ENCODE measurements at places on chromosomes 3 and 15. TPM values are rescaled to one million over a fixed set of nuclear protein-coding genes. Genes with fewer than 3 reads are reported as not detected.
A peak's percentile ranks its signal among the peaks of the same experiment; 100 is the strongest.

DNA sequence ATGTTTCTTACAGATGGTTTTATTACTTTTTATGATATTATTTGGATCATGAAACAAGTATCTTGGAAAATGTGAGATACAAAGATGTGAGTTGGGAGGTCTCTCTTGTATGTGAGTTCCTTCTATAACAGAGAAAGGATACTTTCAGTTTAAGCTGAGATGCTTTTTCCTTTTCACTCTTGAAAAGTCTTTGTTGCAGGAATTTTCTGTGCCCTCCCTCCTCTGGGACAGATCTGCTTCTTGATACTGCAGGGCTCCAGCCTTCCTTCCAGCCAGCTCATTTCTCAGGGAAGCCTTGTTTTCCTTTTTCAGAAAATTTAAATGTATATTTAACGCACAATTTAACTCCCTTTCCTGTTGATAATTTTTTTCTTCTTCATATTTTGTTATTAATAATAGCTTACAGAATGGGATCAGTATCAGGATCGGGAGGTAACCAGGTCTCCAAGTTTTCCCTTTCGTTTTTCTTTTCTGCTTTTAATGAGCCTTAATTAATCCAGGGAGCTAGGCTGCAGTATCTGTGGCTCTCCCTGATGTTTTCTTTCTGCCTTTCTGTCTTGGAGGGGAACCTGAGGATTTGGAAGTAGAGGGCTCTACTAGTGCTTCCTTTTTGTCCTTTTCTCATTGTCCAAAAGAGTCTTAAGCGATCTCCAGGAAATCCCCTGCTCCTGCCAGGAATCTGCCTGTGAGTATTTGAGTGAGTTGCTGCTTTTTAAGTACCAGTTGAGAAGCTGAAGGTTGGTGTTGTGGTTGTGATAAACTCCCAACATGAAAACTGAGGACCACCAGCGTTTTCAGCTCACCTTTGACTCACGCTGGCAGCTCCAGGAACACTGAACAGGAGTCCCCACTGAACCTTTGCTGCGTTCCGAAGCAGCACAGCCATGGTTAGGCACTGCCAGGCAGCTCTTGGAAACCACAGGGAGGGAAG lies 105.7 kb downstream of the IGF1R start:
- no peak overlapping the region for H3K4me3 ChIP-seq
- H3K4me1 ChIP-seq, result peaks cover 18% of the 10 kb centered on the region
- H3K36me3 ChIP-seq, result no peaks in the 10 kb centered on the region
- no peaks in the 10 kb centered on the region for H3K27me3 ChIP-seq

GRCh38 chr3:188759336-188760005 lies 412.3 kb upstream of the TPRG1 start:
- H3K4me3 ChIP-seq, result no peak overlapping the region
- DNase-seq, result no peak
- H3K36me3 ChIP-seq, result no peaks in the 10 kb centered on the region

DNA sequence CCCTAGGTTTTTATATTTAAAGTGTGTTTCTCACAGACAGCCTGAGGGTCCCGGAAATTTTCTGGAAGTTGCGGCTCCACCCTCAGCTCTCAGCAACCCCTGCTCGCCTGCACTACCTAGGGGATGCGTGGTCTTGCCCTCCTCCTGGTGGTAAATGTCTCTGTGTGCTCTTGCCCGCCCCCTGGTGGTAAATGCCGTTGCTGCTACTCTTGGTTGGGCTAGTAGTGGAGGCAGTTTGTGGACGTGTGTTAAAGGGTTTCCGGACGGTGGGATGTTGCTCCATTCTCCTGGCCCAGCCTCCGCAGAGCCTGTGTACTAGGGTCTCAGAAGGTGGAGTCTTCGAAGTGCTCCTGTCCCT lies 27.4 kb downstream of the STOML1 start:
- peaks cover 6% of the 10 kb centered on the region for H3K4me1 ChIP-seq
- H3K27ac ChIP-seq, result no peak overlapping the region
- H3K4me3 ChIP-seq, result no peak overlapping the region
- DNase-seq, result peak; percentile 84

DNA sequence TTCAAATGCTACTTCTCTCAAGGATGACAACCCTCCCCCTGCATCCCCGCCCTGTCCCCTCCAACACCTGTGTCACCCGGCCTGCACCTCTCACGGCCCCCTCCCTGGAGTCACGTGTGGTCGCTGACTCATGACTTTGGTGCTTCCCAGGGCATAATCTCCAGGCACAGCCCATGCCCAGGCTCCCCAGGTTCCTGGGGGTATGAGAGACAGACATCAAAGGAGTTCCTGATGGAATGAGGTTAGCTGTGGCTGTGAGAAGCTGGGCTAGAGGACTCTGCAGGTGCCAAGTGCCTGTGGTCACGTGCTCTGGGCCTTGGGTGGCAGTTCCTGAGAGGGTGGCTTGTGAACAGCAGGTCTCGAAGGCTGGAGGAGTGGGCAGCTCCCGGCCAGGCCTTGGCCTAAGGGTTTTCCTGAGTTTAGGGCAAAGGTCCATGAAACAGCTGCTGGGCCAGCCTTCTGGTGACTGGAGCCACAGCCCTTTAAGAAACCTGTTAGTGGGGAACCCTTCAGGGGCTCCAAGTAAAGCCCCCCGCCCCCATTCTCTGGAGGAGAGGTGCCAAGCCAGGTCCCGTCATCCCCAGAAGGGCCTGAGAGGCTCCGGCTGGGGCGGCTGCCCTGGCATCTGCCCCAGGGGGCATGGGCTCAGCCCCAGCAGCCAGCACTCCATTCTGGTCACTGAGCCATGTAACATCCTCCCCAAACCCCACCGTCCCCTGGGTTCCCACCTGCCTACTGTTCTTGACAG lies 230.0 kb downstream of the XXYLT1 start:
- no peak overlapping the region for H3K4me3 ChIP-seq
- DNase-seq, result peak; percentile 42
- no peaks in the 10 kb centered on the region for H3K27me3 ChIP-seq
- peaks cover 4% of the 10 kb centered on the region for H3K4me1 ChIP-seq

- H3K27me3 ChIP-seq, result no peaks in the 10 kb centered on the region
- no peak overlapping the region for H3K27ac ChIP-seq
- H3K4me1 ChIP-seq, result no peaks in the 10 kb centered on the region
- DNase-seq, result no peak
- no peak overlapping the region for H3K4me3 ChIP-seq
Measured at GRCh38 chr3:85427467-85427866, 468.7 kb downstream of the CADM2 start.

DNA sequence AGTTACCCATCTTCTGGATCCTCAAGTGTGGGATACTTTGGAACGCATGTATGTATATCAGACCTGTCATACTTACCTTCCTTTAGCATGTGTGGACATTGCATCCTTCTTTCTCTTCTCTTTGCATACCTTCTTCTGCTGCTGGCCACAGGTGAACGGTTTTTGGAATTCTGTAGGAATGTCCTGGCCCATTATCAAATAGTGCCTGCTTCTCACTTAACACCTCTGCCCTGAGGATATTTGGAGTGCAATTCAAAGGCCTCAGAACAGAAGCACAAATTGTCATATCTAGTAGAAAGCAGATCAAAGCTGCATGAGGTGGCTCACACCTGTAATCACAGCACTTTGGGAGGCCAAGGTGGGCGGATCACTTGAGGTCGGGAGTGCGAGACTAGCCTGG lies 34.1 kb upstream of the UACA start:
- no peak for DNase-seq
- H3K27ac ChIP-seq, result no peak overlapping the region
- H3K36me3 ChIP-seq, result no peaks in the 10 kb centered on the region
- no peak overlapping the region for H3K4me3 ChIP-seq
- no peaks in the 10 kb centered on the region for H3K27me3 ChIP-seq
- peaks cover 11% of the 10 kb centered on the region for H3K4me1 ChIP-seq

GRCh38 chr3:19173945-19174344 lies 25.6 kb downstream of the KCNH8 start:
- H3K36me3 ChIP-seq, result no peaks in the 10 kb centered on the region
- no peaks in the 10 kb centered on the region for H3K4me1 ChIP-seq
- no peaks in the 10 kb centered on the region for H3K27me3 ChIP-seq
- H3K27ac ChIP-seq, result no peak overlapping the region

DNA sequence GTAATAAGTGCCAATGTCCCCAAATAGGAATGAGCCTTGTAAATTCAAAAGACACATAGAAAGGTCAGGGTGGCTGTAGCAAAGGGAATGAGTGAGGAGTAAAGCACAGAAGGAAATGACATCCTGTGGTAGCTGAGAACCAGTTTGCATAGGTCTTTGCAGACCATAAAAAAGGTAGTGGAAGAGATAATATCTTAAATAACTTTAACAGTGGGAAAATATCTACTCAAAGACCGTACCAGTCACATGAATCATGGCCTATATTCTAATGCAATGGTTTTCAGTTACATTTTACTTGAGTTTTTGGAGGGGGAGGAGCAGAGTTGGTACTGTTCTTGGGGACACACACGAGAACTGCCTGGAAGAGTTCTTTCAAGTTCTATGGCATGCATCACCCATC lies 297.3 kb upstream of the ADAMTS9 start:
- no peak overlapping the region for H3K27ac ChIP-seq
- no peaks in the 10 kb centered on the region for H3K4me1 ChIP-seq
- no peak overlapping the region for H3K4me3 ChIP-seq
- no peaks in the 10 kb centered on the region for H3K27me3 ChIP-seq

DNA sequence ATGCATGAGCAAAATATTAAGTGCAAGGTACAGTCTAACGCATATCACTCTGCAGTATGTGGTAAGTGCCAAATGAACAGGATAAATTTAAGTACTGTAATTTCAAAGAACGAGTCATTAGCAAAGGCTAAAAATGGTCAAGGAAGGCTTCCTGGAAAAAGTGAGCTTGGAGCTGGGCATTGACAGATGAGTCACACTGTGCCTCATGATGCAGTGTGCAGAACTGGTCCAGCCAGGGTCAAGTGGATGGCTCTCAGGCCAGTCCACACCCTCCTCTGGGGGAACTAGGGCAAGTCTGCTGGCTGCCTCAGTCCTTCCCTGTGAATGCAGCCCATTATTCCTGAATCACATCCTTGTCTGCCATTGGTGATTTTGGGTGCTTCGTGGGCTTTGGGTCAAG lies 76.3 kb downstream of the CACNA1D start:
- no peaks in the 10 kb centered on the region for H3K36me3 ChIP-seq
- no peak overlapping the region for H3K4me3 ChIP-seq
- no peak overlapping the region for H3K27ac ChIP-seq
- H3K27me3 ChIP-seq, result no peaks in the 10 kb centered on the region
- H3K4me1 ChIP-seq, result no peaks in the 10 kb centered on the region

DNA sequence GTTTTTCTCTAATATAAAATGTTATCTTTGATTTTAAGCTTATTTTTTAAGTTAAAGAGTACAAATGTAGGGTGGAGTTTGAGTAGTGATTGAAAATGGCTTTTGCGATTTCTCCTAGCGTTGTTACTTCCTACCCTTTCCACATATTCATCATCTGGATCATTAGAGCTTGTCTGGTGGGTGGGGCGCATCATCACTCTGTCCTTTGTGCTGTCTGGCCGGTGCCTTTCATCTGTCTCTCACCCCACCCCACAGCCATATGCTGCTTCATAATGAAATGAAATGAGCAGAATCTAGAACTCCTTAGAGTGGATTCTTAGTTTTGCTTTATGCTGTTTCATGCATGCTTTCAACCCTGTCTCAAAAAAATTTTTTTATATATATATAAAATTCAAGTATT lies 44.3 kb downstream of the ATP1B3 start:
- peaks cover 2% of the 10 kb centered on the region for H3K36me3 ChIP-seq
- H3K27me3 ChIP-seq, result no peaks in the 10 kb centered on the region
- H3K4me3 ChIP-seq, result no peak overlapping the region
- DNase-seq, result no peak
- no peaks in the 10 kb centered on the region for H3K4me1 ChIP-seq
- H3K27ac ChIP-seq, result no peak overlapping the region

DNA sequence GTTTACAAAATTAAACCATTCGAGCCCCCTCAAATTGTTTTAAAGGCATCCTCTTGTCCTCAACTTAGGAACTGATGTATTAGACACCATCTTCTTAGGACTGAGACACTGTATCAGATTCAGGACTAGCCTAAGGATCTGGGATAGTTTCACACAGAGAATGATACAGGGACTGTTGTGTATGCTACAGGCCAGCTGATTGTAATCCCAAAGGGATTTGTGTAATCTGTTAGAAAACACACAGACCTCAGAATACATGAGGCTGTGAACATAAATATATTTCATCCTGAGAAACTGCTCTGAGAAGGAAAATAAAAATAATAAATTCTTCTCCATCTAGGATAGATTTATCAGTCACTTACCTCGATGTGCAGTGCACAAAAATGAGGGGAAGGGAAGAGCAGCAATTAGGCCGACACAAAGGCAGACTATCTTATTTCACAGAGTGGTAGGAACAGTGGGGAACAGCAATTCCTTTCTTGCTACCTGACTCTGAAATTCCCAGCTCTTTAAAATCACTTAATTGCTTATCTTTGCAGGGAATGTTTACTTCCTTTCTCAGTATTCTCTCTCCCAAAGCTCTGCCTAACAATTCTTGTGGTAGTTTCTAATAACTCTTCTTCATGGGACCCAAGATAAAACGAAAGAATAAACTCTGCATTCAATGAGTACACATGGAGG lies 322.5 kb downstream of the MAGI1 start:
- no peak overlapping the region for H3K4me3 ChIP-seq
- no peak overlapping the region for H3K27ac ChIP-seq
- H3K27me3 ChIP-seq, result no peaks in the 10 kb centered on the region
- peaks cover 5% of the 10 kb centered on the region for H3K4me1 ChIP-seq
- DNase-seq, result no peak

DNA sequence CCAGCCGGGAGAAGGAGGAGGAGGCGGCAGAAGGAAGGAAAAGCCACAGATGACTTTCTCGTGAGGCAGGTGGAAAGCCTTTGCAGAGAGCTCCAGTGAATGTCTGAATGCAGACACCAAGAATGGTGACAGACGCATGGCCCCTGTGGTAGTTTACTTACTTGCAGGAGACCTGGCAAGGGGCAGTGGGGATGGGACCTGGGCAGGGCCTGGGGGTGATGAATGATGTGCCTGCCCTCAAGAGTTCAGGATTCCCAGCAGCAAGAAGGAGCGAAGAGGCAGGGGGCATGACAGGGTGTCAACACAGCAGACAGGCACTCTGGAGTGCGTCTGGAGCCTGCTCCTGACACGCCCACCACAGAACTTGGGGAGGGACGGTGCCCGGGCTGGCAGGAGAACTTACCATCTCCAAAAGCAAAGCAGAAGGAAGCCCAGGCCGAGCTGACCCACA lies 260.5 kb upstream of the LYSMD4 start:
- H3K4me3 ChIP-seq, result no peak overlapping the region
- no peaks in the 10 kb centered on the region for H3K27me3 ChIP-seq
- no peaks in the 10 kb centered on the region for H3K36me3 ChIP-seq
- H3K27ac ChIP-seq, result no peak overlapping the region
- DNase-seq, result no peak

- no peak overlapping the region for H3K4me3 ChIP-seq
- H3K27ac ChIP-seq, result no peak overlapping the region
- no peaks in the 10 kb centered on the region for H3K4me1 ChIP-seq
- H3K27me3 ChIP-seq, result no peaks in the 10 kb centered on the region
Measured at GRCh38 chr3:33380653-33381052, 59.6 kb downstream of the UBP1 start.

Gene SAXO2
- 1.3 TPM for total RNA-seq

Gene CCDC80
- 17.4 TPM for total RNA-seq

Gene TM4SF4
- 149 TPM for total RNA-seq
